ENCODE measurements at places on chromosomes 3 and 15.

- no peak overlapping the region for H3K4me3 ChIP-seq
- H3K27ac ChIP-seq = no peak overlapping the region
- no peak for DNase-seq
- no peaks in the 10 kb centered on the region for H3K27me3 ChIP-seq
- no peaks in the 10 kb centered on the region for H3K4me1 ChIP-seq
Observed at GRCh38 chr15:81896356-81896755, 149.5 kb downstream of the MEX3B start.

- no peak overlapping the region for H3K4me3 ChIP-seq
- H3K4me1 ChIP-seq = no peaks in the 10 kb centered on the region
- no peak overlapping the region for H3K27ac ChIP-seq
- no peak for DNase-seq
Observed at GRCh38 chr3:150396491-150396890, 11.6 kb upstream of the TSC22D2 start.

GRCh38 chr3:127026661-127027060, 43.7 kb downstream of the PLXNA1 start:
- no peaks in the 10 kb centered on the region for H3K4me1 ChIP-seq
- no peak overlapping the region for H3K4me3 ChIP-seq
- H3K27ac ChIP-seq = no peak overlapping the region
- no peaks in the 10 kb centered on the region for H3K27me3 ChIP-seq
- peaks cover 53% of the 10 kb centered on the region for H3K36me3 ChIP-seq

- H3K27me3 ChIP-seq = no peaks in the 10 kb centered on the region
- H3K36me3 ChIP-seq = no peaks in the 10 kb centered on the region
- peaks cover 6% of the 10 kb centered on the region for H3K4me1 ChIP-seq
- H3K4me3 ChIP-seq = no peak overlapping the region
- H3K27ac ChIP-seq = no peak overlapping the region
Observed at GRCh38 chr15:69793781-69794451, 303.8 kb downstream of the TLE3 start.

- no peaks in the 10 kb centered on the region for H3K27me3 ChIP-seq
- no peak overlapping the region for H3K4me3 ChIP-seq
- H3K36me3 ChIP-seq = no peaks in the 10 kb centered on the region
- H3K4me1 ChIP-seq = no peaks in the 10 kb centered on the region
- DNase-seq = no peak
Observed at GRCh38 chr3:27326202-27326601, 43.0 kb downstream of the NEK10 start.
